ENCODE measurements at places on chromosomes 5 and 9.
A peak's percentile ranks its signal among the peaks of the same experiment; 100 is the strongest.

GRCh38 chr5:132439521-132440089, 51.0 kb downstream of the IRF1 start:
- no peak for DNase-seq

DNA sequence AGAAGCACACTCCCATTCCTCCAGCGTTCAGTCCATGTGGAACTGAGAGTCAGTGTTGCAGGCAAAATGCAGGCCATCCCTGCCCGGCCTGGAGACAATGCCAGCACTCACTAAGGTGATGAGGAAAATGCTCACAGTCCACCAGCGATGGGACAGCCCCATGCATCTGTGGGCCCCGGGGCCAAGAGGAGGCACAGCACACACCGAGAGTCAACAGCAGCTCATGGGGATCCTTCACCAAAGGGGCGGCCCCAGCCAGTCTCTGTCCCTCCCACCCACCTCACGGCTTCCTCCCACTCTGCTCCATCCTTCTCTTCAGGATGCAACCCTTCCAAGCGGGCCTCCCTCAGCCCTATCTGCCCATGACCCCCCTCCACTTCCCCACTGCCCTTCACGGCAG, 6.2 kb downstream of the SEMA4D start:
- peak; percentile 36 for DNase-seq

DNA sequence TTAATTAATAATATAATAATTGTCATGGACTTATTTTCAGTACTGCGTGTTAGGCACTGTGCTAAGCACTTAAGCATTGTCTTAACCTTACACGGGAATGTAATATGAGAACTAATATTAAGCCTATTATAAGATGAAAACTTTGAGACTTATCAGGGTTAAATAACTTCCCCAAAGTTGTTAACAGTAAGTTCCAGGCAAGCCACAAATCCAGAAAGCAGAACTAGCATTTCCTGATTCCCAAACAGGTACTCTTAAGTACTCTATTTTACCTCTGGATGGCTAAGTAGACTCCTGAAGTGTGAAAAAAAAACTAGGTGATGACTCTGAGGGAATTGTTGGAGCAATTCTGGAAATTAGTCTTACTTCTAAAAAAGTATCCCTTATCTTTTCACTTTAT, 23.8 kb downstream of the GABRG2 start:
- DNase-seq: no peak

- DNase-seq: no peak
Measured at GRCh38 chr5:125186911-125187375, 440.5 kb upstream of the ZNF608 start.

DNA sequence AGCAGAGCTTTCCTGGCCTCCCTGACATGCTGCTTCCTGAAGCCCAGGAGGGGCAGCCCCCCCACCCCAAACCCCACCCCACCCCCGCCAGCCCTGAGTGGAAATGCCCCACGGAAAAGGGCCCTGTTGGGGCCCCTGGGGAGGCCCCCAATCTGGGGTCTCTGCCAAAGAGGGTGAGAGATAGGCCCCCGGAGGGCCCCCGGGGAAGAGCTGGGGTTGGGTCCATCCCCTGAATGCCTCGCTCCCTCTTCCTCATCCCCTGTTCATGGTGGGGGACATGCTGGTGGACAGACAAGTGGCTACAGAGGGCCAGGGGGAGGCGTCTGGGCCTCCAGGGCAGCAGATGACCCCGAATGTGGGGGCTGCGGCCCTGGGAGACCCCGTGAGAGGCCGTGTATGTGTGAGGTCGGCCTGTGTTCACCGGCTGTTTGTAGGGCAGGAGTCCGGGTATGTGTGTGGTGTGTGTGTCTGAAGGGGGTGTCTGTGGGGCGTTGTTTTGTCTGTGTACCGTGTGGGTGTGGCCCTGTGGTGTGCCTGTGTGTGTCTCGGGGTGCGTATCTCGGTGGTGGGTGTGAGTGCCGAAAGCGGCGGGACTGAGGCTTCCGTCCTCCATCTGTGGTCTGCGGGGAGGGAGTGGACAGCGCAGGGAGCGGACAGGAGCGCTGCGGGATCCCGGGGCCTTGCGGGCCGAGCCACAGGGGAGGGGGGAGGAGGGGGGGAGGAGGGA, 11.3 kb downstream of the C9orf50 start:
- peak; percentile 25 for DNase-seq

GRCh38 chr5:145689235-145689634, 145.9 kb downstream of the PRELID2 start:
- DNase-seq: no peak

- no peak for DNase-seq
Measured at GRCh38 chr9:5839572-5839902, 6.6 kb upstream of the ERMP1 start.

- no peak for DNase-seq
Measured at GRCh38 chr5:119344231-119344630, 11.6 kb upstream of the TNFAIP8 start.

DNA sequence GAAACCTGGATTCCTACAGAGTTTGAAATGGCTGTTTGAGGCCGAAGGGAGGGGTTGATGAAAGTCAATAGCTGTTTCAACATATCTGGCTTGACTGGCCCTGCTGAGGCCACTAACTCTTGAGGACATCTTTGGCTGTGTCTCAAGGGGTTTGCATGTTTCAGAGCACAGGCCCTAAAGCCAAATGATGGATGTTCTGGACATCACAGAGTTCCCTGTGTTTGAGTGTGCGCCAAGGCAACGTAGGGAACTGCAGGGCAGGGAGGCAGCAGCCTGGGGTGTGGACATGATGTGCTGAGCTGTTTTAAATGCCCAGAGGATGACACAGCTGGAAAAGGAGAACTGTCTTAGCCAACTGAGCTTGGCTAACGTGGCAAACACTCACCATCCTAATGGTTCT, 89.6 kb downstream of the RAPGEF1 start:
- DNase-seq: no peak

DNA sequence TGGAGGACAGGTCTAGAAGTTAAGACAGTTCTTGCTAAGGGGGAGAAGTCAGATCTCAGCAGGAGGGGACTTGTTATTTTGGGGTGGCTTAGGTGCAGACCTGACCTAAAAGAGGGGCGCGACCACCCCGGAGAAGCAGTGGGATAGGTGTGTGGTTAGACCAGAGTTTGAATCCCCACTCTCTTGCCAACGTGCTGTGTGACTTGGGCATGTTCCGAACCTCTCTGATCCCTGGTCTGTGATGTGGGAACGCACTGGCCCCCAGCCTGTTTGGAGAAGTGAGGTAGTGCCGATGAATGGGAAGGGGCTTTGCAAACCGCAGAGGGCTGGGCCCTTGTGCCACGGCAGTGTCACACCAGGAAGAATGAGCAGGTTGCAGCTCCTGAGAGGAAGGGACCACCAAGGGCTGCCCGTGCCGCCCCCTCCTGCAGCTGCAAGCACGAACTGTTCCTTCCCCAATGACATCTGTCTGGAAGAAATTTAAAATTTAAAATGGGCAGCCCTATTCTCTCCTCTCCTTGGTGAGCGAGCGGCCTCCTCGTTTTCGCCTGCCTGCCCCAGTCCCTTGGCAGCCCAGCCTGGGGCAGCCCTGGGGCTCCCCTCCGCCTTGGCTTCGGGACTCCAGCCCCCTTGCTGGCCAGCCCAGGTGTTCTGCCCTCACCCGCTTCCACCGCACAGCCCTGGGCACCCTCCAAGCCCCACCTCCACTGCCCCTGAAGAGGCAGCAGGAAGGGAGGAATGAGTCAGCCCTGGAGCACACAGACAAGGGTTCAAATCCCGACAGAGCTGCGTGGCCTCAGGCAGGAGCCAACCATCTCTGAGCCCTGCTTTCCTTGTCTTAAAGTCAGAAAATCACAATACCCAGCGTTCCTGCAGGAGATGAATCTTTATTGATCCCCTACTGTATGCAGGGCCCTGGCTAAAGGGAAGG, 1.6 kb downstream of the FIBCD1 start:
- DNase-seq: no peak

GRCh38 chr5:168215646-168216045, 75.8 kb upstream of the WWC1 start:
- no peak for DNase-seq

DNA sequence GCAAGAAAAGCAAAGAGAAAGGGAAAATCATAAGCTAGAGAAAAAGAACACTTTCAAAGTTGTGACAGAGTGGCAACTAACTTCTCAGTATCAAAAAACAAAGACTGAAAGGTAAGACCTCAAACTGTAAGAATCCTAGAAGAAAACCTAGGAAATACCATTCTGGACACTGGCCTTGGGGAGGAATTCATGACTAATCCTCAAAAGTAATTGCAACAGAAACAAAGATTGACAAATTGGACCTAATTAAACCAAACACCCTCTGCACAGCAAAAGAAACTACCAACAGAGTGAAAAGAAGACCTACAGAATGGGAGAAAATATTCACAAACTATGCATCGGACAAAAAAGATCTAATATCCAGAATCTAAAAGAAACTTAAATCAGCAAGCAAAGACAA, 79.1 kb downstream of the FEM1C start:
- no peak for DNase-seq

DNA sequence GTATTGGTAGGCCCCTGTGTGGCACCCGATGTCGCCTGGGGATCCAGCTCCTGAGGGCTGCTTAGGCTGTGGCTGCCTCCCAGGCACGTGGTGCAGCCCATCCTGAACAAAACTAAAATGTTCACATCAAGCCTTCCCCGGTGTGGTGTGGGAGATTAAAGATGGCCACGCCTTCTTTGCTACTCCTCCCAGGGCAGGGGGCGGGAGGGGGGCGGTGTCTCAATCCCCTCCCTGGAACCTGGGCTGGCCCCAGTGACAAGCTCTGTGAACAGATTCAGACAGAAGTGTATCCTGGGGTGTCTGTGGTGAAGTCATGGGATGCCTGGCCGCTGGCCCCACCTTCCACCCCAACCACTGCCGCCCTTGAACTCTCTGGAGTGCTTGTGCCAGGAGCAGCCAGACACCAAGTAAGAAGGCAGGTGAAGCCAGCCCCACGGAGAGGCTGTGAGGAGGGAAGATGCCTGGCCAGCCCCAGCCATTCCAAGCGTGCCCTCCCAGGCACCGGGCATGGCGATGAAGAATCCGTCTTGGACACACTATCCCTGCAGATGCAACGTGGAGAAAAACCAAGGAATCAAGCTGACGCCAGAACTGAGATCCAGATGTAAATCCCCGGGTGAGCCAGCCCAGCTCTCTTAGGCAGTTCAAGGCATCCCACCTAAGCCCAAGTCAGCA, 75.8 kb downstream of the AK8 start:
- no peak for DNase-seq

- DNase-seq: no peak
Measured at GRCh38 chr5:96243203-96243602, 189.8 kb downstream of the PCSK1 start.

GRCh38 chr9:88646539-88647300, 111.7 kb downstream of the NXNL2 start:
- no peak for DNase-seq

DNA sequence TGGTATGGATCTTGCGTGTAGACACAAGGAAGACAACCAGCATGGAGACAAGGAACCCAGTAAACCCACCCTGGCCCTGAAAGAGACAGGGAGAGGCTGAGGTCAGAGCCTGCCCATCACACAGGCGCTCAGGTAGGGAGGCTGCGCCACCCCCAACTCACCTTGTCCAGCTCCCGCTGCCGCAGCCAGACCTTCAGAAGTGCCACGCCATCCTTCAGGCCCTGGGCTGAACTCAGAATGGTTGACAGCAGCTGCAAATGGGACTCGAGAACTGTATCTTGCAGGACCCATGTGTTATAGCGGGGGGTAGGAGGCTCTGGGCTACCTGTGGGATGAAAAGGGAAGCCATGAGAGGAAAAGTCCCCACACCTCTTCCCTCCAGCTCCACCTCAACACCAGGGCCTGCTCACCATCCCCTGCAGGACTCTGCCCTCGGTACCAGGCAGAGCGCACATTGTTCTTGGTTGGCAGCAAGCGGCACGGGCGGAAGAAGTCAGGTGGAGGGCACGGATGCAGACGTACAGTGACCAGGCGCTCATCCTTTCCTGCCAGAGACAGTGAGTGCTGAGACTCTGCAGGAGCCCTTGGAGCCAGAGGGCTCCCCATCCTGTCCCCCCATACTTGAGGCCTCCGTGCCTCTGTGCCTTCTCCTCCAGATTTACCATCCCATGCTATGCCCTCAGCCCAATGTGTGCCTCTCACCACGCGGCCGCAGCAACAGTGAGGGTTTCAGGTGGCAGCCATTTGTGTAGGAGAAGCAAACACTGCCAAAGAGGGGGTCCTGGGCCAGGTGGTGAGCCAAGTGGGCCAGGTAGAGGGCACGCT, 4.7 kb downstream of the NOL6 start:
- no peak for DNase-seq

DNA sequence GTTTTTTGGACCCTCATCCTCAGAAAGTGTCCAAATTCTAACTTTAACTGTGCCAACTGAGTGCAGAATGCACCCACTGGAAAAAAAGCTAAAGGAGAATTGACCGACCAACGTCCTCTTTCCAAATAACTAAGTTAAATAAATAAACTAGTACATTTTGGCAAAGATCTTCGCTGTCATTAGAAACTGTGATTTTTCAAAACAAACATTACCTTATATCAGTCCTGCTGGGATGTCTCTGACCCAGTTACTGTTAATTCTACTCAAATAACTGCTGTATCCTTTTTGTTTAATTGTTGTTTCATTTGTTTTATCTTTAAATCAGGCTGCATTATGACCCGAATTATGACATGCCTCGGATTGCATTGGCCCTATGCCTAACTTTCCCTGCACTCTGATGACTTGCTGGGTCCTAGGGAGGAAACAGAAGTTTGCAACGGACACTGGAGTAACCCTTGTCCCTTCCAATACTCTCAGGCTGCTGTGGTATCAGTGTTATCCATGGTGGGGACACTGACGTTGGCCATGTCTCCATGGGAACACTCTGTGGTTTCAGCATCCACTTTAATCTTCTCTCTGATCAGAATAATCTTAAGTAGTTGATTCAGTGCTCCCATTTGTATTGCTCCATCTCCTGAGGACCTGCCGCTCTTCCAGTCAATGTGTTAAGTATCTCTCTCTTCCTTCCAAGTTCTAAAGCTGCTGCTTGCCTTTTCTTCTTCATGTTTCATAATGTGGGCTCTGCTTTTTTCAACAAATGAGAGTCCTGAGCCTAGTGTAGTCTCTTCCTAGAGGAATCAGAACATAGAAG, 11.1 kb upstream of the IFNA5 start:
- DNase-seq: no peak

DNA sequence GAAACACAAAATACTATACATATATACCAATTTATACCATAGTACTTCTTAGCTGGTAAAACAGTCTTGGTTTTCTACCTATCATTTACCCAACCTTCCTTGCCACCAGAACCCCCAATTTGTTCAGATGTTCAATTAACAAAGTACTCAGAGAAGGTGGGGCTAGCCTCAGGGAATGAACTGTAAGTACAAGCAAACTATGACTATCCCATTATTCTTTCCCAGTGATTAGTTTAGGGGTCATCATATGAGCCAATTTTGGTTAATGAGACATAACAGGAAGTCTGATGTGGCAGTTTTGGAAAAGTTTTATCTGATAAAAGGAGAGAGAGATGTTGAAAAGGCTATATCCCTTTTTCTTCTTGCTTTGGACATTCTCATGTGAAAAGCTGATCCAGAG, 125.8 kb downstream of the DTWD2 start:
- no peak for DNase-seq

GRCh38 chr5:58854441-58854840, 271.6 kb downstream of the RAB3C start:
- DNase-seq: no peak

DNA sequence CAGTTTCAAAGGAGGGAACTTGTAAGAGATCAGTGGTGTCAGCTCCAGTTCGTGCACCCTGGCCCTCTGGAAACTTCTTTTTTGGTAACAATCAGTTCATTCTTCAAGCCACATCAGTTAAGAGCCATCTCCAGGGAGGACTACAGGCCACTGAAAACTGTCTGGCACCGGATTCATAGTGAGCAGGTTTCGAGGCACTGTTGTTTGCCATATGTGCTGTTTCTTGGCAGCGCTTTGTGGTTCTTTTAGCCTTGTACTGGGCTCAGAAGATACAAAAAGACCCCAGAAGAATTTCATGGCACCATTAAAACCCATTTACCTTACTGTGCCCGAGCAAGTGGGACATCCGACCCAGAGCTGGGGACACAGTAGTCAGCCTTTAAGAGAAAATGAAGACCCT, 68.5 kb downstream of the OTULIN start:
- DNase-seq: no peak
